Activated naive CD8-positive, alpha-beta T cell treated with anti-CD3 and anti-CD28 coated beads, Interleukin-2, amount 50 U/mL, for 16 hours (primary cell): ENCODE measurements at places on chromosomes 7 and 10.

- DNase-seq, result no peak
Observed at GRCh38 chr7:43042302-43042701, 70.1 kb upstream of the HECW1 start.

GRCh38 chr10:98236862-98237261 lies 31.1 kb downstream of the LOXL4 start:
- no peak for DNase-seq

- DNase-seq, result no peak
Observed at GRCh38 chr7:43557831-43558495, 24.9 kb upstream of the STK17A start.

DNA sequence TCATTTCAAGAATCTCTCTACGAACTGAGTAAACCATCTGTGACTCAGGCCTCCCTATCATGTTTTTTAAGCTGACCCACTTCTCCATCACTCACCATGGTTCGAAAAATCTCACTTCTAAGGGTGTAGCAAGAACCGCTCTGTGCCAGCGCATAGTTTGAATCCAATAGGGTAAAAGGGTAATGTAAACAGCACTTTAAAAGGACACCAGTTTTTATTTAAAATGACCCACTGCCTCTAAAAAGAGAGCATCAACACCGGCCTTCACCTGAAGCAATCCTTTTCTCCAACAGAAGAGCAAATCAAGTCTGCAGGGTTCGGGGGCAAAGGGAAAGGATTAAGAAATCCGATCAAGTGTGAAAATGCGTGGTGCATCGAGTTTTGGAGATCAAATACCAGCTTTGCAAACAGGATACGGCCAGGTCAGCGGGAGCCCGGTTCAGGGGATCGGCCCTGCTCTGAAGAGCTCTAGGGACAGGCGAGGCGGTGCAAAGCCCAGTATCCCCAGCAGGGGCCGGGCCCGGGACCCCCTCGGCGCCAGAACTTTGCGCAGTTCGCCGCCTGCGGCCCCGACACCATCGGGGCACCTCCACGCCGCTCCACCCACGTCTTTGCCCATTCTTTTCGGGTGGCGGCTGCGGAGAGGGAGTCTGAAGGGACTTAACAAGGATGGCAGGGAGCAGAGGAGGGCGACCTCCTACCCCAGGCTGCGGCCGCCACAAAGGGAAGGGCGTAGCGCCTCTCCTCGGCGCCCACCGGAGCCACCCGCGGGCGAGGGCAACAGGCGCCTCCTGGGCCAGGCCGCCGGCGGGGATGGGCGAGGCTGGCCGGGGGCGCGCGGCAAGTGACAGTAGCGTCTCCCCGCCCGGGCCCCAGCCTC lies 842 bp downstream of the NMT2 start:
- no peak for DNase-seq

DNA sequence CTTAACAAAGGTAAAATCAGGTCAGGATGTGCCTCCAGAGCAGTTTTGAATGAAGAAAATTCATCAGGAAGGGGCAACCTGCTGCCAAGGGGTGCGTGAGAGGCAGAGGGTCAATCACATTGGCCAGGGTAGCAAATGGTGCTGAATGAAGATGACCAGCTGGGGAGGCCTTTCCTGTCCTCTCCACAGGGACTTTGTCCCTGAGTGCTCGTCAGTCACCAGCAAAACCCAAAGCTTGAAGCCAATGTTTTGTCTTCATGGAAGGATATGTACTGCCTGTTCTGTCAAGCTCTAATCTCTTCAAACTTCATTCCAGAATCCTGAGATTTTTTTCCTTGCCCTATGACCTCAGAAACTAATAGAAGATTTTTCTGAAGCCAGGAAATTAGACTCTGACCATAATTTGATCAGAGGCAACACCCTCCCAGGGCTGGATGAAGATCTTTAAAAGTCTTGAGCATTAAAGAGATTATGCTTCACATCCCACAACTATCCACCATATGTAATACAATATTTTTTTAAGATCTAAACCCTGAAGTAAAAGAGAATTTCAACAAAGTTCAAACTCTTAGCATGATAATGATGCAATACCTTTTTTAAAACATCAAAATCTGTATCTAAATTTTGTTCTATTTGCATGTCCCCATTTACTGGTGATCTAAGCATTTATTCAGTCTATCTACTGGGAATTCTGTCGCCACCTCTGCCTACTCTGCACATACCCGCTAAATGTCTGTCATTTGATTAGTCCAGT lies 243.0 kb downstream of the SNX13 start:
- no peak for DNase-seq

DNA sequence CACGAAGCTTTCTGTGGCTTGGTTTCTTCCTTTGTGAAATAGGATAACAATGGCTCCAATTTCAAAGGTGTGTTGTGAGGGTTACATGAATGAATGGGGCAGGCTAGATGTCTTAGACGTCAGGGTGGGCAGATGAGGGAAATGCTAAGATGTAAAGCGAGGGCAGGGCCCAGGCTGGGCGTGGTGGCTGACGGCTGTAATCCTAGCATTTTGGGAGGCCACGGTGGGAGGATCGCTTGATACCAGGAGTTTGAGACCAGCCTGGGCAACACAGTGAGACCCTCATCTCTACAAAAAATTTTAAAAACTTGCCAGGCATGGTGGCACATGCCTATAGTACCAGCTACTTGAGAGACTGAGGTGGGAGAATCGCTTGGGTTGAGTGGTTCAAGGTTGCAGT lies 607.7 kb upstream of the FOXK1 start:
- DNase-seq, result no peak

DNA sequence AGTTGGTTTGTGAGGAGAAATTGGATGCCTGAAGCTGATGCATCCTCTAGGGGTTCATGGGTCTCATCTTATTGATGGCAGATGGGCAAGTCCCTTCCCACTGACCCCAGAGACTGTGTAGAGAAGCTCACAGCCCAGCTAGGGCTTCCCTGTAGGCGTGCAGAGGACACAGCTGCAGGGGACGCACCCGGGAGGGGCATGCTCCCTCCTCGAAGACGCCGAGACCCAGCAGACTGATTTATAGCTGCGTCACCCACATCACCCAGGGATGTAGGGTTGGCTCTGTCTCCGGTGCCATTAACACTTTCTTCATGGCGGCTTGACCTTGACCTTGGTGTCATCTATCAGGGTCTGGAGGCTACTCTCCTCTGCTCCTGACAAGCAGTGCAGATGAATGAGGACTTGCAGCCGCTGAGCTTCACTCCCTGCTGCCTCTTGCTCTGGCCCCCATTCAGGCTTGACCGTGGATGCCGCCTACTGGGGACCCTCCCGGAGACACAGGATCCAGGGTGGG lies 549.7 kb downstream of the TCERG1L start:
- no peak for DNase-seq

GRCh38 chr10:32112055-32112454 lies 55.8 kb upstream of the KIF5B start:
- no peak for DNase-seq

DNA sequence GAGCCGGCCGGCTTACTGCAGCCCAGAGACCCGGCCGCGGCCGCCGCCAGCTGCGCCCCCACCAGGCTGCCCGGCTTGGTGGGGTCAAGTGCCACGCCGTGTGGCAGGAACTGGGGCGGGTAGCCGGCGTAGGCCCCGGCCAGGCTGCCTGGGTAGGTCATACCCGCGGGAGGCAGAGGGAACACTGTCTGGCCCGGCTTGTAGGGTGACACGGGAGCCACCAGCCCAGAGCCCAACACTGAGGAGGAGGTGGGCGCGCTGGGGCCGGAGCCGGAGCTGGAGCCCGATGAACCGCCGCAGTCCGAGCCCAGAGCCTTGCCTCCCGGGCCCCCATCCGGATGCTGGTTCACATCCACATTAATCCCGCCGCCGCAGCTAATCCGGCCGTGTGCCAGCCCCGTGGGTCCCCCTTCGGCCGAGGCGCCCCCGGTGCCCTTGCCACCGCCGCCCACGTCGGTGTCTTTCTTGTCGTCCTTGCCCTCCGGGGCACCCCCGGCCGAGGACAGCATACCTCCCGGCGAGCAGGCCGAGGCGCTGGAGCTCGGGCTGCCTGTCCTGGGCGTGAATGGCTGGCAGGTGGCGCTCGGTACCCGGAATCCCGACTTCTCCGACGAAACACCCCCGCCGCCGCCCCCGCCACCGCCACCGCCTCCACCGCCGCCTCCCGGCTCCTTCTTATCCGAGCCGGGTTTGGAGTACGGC lies 2.0 kb downstream of the ZNF503 start:
- no peak for DNase-seq

- no peak for DNase-seq
Observed at GRCh38 chr10:7479861-7480598, 69.2 kb upstream of the SFMBT2 start.

- DNase-seq, result no peak
Observed at GRCh38 chr10:30662814-30663213, 33.3 kb upstream of the LYZL2 start.
